ENCODE measurements at places on chromosomes 3 and 15. TPM values are rescaled to one million over a fixed set of nuclear protein-coding genes. Genes with fewer than 3 reads are reported as not detected.

FRMD5 gene
- total RNA-seq: 0.83 TPM

ARGFX gene
- total RNA-seq: not detected

SLCO2A1 gene
- total RNA-seq: 27.2 TPM

RCCD1 gene
- total RNA-seq: 8.5 TPM

SHF gene
- 15.9 TPM for total RNA-seq

COL8A1 gene
- 84.6 TPM for total RNA-seq

PDHB gene
- 63.5 TPM for total RNA-seq

SPATA12 gene
- not detected for total RNA-seq

SNTN gene
- total RNA-seq: 41.4 TPM

ATP13A4 gene
- 114 TPM for total RNA-seq

NPAP1 gene
- total RNA-seq: not detected

SSUH2 gene
- total RNA-seq: 0.43 TPM

CHRNA7 gene
- 2.7 TPM for total RNA-seq

SLC28A1 gene
- not detected for total RNA-seq

SLC22A13 gene
- not detected for total RNA-seq

SAMD7 gene
- total RNA-seq: not detected

Data from lung (tissue), 17 donors.